CD4-positive, alpha-beta T cell (primary cell): ENCODE measurements at places on chromosomes 4 and X.

GRCh38 chrX:51893931-51894696 lies 691 bp downstream of the MAGED1 start:
- DNase-seq, result peak; percentile 1

DNA sequence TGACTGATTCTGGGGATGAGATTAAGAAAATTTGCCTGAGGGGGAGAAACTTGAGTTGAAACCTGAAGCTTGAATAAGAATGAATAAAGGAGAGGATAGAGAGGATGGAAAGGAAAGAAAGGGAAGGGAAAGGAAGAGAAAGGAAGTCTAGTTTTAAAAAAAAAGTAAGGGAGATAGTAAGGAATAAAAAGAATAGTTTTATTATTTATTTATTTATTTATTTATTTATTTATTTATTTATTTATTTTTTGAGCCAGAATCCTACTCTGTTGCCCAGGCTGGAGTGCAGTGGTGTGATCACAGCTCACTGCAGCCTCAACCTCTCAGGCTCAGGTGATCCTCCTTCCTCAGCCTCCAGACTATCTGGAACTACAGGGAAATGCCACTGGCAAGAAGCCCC lies 62.0 kb upstream of the NAF1 start:
- DNase-seq, result no peak

DNA sequence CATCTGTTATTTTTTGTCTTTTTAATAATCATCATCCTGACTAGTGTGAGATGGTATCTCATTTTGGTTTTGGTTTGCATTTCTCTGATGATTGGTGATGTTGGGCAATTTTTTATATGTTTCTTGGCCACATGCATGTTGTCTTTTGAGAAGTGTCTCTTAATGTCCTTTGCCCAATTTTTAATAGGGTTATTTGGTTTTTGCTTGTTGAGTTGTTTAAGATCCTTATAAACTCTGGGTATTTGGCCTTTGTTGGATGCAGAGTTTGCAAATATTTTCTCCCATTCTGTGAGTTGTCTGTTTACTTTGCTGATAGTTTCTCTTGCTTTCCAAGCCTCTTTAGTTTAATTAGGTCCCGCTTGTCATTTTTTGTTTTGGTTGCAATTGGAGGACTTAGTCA lies 152.1 kb upstream of the MED14 start:
- DNase-seq, result no peak

GRCh38 chrX:10482708-10483107 lies 137.7 kb downstream of the MID1 start:
- DNase-seq, result no peak

DNA sequence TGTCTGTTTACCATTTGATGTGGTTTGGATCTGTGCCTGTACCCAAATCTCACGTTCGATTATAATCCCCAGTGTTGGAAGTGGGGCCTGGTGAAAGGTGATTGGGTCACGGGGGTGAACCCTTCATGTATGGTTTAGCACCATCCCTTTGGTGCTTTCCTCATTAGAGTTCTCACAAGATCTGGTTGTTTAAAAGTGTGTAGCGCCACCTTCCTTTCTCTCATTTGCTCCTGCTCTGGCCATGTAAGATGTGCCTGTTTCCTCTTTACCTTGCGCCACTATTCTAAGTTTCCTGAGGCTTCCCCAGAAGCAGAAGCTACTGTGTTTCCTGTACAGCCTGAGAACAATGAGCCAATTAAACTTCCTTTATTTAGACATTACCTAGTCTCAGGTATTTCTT lies 610.7 kb upstream of the ADGRL3 start:
- DNase-seq, result no peak

GRCh38 chrX:150486011-150486410 lies 82.4 kb upstream of the MTM1 start:
- peak; percentile 9 for DNase-seq
